ENCODE measurements at places on chromosomes 5 and 9.

DNA sequence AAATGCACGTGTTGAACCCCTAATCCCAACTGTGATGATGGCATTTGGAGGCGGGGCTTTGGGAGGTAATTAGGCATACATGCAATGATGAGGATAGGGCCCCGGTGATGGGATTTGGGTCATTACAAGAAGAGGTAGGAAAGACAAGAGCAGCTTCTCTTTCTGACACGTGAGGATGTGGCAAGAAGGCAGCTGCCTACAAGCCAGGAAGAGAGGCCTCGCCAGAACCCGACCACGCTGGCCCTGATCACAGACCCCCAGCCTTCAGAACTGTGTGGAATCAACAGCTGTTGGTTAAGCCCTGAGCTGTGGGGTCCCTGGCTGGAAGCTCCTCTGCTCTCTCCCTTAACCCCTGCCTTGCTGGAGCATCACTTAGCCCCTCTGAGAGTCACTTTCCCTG, 57.5 kb downstream of the COL23A1 start:
- DNase-seq: no peak

- no peak for DNase-seq
These were observed 72.2 kb downstream of the NMUR2 start for GRCh38 chr5:152332716-152333460.

- DNase-seq: no peak
These were observed 66.1 kb upstream of the TBCA start for GRCh38 chr5:77842243-77842642.

GRCh38 chr9:109972026-109972882, 192.3 kb downstream of the PALM2AKAP2 start:
- no peak for DNase-seq

DNA sequence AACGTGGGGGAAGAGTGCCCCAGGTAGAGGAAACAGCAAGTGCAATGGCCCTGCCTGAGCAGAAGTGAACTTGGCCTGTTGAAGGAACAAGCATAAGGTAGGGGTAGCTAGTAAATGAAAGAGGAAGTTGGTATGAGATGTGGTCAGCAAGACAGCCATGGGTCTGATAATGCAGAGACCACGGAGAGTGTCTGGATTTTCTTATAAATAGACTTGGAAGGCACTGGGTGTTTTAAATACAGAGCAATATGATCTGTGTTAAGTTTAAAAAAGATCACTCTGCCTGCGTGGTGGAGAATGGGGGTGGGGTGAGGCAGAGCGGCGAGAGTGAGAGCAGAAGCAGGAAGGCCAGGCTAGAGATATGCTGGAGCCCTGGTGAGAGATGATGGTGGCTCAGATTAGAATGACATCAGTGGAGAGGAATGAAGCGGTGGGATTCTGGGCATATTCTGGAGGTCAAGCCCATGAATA, 4.2 kb downstream of the ADAM19 start:
- DNase-seq: no peak

GRCh38 chr5:25539536-25539935, 894.8 kb upstream of the CDH10 start:
- DNase-seq: no peak
